ENCODE measurements at places on chromosomes 6 and 20.

DNA sequence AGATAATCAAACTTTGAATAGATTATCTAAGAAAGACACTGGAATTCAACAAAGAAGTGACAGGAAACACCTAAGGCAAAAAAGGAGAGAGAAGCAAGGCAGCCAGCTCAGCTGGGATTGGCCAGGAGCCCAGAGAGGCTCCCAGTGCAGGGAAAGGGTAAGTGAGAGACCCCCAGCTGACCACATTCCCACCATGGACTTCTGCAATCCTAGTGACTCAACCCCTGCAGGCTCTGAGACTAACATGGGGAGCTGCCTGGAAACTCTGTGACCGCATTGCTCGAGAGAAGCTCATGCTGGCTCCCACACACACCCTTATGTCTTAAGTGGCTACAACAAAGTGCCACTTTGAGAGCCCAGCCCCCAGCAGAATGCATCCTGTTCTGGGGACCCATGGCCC is 215.1 kb downstream of the PACRG start:
- no peak for DNase-seq

GRCh38 chr6:38187811-38188590 is 368.5 kb downstream of the ZFAND3 start:
- DNase-seq, result no peak

- DNase-seq, result no peak
These were observed 21.8 kb downstream of the PFDN4 start for GRCh38 chr20:54229566-54230160.

DNA sequence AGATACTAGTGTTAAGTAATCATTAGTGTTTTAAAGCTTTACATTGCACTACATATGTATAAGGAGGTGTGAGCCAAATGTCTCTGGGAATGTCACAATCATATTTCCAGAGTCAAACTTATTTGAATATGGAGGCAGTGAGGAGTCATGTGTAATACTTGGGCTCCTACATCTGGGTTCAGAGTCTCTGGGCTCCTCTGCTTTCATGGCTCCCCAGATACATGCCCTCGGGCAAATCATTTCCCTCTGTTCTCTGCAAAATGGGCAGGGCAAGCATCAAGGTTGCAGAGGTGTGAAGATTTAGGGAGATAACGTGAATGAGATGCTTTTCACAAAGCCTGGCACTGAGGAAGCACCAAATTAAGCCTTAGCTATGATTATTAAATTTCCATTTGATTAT is 138.3 kb upstream of the SGK1 start:
- DNase-seq, result no peak

DNA sequence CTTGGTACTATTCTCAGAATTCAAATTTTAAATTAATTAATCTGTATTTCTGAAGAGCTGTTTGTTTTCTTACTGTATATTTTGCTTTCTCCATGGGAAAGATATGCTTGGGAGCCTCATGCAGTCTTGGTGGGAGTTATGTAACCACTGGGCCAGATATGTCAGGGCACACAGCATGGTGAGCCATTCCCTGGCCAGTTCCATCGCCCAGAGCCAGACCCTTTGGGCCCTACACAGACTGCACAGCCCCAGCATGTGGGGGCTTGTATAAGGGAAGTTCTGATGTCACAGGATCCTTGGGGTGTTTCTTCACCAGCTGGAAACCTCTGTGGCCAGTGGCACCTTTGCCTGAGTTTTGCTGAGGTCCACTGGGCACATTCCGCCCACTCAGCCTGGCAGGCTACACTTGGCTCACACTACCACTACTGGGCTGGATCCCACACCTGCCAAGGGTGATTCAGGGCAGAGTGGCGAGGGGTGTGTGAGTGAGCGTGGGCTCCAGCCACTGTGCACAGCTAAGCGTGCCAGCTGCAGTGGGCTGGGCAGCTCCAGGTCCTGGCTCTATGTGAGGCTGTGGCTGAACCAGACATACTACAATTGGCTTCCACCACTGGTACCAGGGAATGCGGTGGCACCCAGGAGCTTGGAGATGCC is 293.5 kb downstream of the ARHGAP18 start:
- no peak for DNase-seq

GRCh38 chr20:17043323-17043722 is 183.5 kb upstream of the PCSK2 start:
- DNase-seq, result no peak

- DNase-seq, result no peak
These were observed 79.0 kb downstream of the NFATC2 start for GRCh38 chr20:51463560-51463959.

- DNase-seq, result no peak
These were observed 18.7 kb downstream of the LEMD2 start for GRCh38 chr6:33770124-33770832.
